Kidney (tissue), 22 donors: ENCODE measurements at places on chromosomes 11 and 22. TPM values are rescaled to one million over a fixed set of nuclear protein-coding genes. Genes with fewer than 3 reads are reported as not detected.

Gene CRYAB
- 1,857 TPM for polyA plus RNA-seq

Gene OR5B21
- not detected for polyA plus RNA-seq

Gene TMEM191C
- polyA plus RNA-seq: 2.1 TPM

Gene BCO2
- polyA plus RNA-seq: 6.9 TPM

Gene NDUFC2
- 457 TPM for polyA plus RNA-seq

Gene CCDC73
- polyA plus RNA-seq: 0.47 TPM

Gene OR52E8
- polyA plus RNA-seq: not detected

Gene OR4D5
- not detected for polyA plus RNA-seq

Gene GAL3ST1
- polyA plus RNA-seq: 34.3 TPM

Gene KDM4D
- 0.54 TPM for polyA plus RNA-seq

Gene TCP11L1
- 4.0 TPM for polyA plus RNA-seq

Gene CECR2
- polyA plus RNA-seq: 0.58 TPM

Gene ACTN3
- not detected for polyA plus RNA-seq

Gene NAT10
- polyA plus RNA-seq: 24.1 TPM

Gene NOX4
- 370 TPM for polyA plus RNA-seq

Gene CDCA5
- polyA plus RNA-seq: 0.43 TPM

Gene RIMBP3C
- polyA plus RNA-seq: not detected

Gene GDPD4
- polyA plus RNA-seq: not detected

Gene BMAL1
- polyA plus RNA-seq: 9.2 TPM

Gene DGAT2
- 7.0 TPM for polyA plus RNA-seq

Gene LYVE1
- 10.0 TPM for polyA plus RNA-seq

Gene CDC42BPG
- polyA plus RNA-seq: 4.5 TPM
